GM20000 (cell line): ENCODE measurements at places on chromosomes 4 and X.

- DNase-seq, result no peak
Measured at GRCh38 chr4:142706381-142706780, 139.7 kb downstream of the INPP4B start.

DNA sequence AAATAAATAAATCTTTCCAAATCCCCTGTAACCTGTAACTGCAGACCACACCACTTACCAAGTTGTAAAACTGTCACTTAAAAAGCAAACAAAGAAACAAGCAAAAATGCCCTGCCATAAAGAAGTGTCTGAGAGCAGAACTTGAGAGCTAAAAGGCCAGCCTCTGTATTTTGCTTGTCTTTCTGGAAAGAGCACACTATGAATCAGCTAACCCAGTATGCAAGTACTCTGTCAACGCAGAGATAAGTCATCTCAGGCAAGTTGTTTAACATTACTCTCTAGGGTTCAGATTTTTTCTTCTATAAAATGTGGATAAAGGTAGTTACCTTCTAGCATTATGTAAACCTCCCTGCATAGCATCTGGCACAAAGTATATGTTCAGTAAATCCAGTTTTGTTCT is 134.8 kb downstream of the HS3ST1 start:
- DNase-seq, result no peak

GRCh38 chr4:140642674-140643437 is 74.1 kb upstream of the UCP1 start:
- DNase-seq, result no peak

DNA sequence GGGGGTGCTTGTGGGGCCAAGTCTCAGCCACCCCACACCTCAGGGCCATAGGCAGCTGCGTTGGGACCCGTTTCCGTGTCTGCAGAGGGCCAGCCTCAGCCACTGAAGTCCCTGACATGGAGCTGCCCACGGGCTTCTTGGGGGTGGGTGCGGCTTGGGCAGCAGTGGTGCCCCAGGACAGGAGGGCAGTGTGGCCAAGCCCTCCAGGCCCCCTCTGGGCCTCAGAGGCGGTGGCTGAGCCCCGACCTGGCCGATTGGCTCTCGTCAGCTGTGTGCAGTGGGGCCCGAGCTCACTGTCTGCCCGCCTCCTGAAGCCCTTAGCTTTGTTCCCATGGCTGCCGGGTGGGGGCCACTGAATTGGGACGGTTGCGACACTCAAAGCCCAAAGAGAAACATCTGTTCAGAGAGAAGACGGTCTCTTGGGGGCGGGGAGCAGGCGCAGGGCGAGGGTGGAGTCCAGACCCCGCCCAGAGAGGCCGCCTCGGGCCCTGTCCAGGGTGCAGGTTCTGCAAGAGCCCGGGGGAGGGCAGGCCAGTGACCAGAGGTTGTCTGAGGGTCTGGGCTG is 9.1 kb downstream of the FGFR3 start:
- DNase-seq, result no peak

DNA sequence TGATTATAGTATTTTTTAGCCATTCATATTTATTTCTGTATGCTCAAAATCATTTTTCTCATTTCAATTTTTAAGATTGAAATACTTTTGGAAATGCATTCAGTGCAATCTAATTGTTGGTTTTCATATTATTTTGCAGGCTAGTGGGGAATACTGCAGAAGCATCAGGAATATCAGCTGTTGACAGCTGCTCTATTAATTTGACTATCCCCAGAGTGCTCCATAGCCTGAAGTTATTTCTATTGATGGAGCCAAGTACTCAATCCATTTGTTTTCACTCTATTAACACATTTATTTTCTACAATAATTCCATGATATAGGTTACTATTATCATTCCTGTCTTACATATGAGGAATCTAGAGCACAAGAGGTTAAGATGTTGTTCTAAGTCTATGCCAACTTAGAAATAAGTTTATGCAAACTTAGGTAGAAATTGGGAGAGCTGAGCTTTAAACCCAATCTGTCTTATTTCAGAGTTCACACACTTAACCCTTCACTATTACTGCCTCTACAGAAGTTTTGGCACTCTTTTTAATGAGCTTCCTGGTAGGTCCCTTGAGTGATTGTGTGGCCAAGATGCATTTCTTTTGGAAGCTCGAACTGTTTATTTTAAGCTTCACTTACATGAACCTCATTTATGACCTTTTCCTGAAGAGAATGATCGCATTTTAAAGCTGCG is 65.6 kb upstream of the PCDH18 start:
- no peak for DNase-seq

- no peak for DNase-seq
Measured at GRCh38 chr4:39942507-39942906, 35.2 kb downstream of the PDS5A start.

GRCh38 chrX:120768681-120769080 is 107.0 kb downstream of the CT47B1 start:
- no peak for DNase-seq

DNA sequence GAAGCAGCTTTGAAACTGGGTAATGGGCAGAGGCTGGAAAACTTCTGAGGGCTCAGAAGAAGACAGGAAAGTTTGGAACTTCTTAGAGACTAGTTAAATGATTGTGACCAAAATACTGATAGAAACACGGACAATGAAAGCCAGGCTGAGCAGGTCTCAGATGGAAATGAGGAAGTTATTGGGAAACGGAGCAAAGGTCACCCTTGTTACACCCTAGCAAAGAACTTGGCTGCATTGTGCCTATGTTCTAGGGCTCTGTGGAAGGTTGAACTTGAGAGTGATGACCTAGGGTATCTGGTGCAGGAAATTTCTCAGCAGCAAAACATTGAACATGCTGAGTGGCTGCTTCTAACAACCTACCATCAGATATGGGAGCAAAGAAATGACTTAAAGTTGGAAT is 50.8 kb upstream of the FBXW7 start:
- DNase-seq, result no peak

DNA sequence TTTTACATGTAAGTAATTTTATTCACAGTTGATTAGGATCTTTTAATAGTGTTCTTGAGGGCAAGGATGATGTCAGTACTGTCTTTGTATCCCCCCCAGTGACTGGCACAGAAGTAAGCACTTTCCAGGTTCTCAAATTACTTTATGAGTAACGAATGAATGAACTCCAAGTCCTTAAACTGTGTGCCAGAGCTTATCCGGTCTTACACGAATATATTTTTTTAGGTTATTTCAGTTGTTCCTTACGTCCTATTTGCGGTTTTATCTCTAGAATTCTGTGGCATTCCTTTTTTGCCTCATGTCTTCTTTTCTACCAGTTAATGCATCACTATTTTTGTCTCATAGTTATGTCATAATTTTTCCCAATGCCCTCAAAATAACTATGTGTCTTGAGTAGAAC is 106.9 kb upstream of the MID1IP1 start:
- DNase-seq, result no peak

- DNase-seq, result no peak
Measured at GRCh38 chr4:41227902-41228301, 13.6 kb upstream of the APBB2 start.

DNA sequence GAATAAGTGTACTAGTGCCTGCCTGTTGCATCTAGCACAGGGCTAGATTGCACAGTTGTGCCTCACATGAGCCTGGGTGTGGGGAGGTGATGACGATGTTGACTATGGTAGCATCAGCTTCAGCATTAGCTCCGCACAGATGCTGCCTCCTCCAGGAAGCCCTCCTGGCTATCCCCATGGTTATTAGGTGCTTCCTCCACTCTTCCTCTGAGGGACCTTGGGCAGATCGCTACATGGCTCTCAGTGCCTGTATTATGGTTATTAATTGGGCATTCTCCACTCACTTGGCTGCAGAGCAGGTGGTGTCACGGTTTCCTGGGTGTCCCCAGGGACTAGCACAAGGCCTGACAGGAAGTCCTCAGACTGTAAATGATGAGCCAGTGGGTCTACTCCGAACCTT is 325.6 kb downstream of the ARHGAP10 start:
- no peak for DNase-seq

DNA sequence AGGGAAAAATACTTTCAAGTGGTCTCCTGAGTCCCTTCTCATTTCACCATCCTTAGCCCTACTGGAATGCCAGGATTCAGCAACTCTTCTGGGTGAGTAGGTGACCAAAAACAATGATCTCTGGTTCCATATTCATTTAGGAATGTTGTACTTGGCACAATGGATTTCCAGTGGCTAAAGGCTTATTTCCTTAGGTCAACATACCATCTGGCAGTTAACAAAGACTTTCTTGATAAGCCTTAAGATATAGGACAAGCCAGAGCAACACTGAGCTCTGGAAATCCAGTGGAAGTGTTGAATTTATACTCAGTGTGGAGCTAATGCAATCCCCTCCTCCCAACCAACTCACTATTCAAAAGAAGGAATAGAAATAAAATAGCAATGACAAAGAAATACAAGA is 139.4 kb upstream of the EMCN start:
- DNase-seq, result no peak

- no peak for DNase-seq
Measured at GRCh38 chr4:185115827-185116232, 27.2 kb upstream of the SLC25A4 start.
